ENCODE measurements at places on chromosomes 6 and 20.
A peak's percentile ranks its signal among the peaks of the same experiment; 100 is the strongest.

- DNase-seq: no peak
Measured at GRCh38 chr6:101517632-101518031, 124.1 kb downstream of the GRIK2 start.

GRCh38 chr6:6191476-6191875 lies 129.0 kb downstream of the F13A1 start:
- no peak for DNase-seq

DNA sequence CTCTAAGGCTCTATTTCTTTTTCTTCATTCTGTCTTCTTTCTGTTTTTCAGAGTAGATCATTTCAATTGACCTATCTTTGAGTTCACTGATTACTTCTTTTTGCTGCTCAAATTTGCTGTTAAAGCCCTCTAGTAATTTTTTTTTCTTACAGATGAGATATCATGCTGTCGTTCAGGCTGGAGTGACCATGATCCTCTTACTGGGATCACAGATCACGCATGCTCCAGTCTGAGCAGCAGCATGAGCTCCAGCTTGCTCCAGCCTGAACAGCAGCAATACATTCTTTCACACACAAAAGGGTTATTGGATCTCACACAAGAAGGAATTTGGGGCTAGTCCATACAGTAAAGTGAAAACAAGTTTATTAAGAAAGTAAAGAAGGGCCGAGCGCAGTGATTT lies 12.3 kb upstream of the TRIM38 start:
- DNase-seq: no peak

DNA sequence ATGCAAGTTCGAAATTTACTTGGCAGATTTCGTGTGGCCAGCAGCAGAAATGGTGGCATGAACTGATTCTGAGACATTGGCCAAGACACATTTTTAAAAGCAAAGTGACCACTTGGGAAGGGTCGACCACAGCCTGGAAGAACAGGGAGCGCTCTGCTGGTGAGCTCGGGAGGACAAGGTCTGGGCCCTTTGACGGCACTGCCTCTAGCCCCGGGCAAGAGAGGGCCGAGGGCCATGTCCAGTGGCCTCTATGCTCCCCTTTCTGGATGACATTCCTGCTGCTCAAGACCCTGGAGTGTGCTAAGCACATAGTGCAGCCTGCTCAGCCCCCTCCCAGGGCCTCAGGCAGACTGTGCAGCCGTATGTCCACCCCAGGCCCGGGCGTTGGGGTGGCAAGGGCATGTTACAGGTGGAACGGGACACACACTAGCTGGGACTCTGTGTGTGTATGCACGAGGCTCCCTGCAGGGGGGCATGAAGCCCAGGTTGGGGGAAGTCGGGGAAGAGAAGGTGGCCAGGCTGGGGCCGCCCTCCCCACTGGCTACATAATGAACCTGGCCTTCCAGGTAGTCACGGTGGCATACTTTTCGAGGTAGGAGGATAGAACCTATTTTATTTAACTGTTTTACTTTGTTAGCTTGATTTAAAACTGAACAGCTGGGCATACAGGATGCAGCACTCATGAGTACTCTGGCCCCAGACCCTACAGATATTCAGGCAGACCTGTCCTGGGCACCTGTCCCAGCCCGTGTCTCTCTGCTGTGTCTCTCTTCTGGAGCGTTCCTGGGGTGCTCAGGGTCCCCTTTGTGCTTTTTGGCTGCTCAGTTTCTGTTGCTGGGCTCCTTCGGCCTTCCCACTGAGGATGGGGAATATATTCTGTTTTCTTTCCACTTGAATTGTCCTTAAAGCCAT lies 6.4 kb downstream of the SYNJ2 start:
- no peak for DNase-seq

GRCh38 chr6:144013486-144013909 lies 5.4 kb upstream of the PLAGL1 start:
- peak; percentile 45 for DNase-seq

- no peak for DNase-seq
Measured at GRCh38 chr6:16743664-16744210, 17.5 kb downstream of the ATXN1 start.

- DNase-seq: no peak
Measured at GRCh38 chr20:49909499-49910339, 5.6 kb downstream of the SPATA2 start.

GRCh38 chr6:151119823-151120524 lies 119.8 kb upstream of the AKAP12 start:
- no peak for DNase-seq

DNA sequence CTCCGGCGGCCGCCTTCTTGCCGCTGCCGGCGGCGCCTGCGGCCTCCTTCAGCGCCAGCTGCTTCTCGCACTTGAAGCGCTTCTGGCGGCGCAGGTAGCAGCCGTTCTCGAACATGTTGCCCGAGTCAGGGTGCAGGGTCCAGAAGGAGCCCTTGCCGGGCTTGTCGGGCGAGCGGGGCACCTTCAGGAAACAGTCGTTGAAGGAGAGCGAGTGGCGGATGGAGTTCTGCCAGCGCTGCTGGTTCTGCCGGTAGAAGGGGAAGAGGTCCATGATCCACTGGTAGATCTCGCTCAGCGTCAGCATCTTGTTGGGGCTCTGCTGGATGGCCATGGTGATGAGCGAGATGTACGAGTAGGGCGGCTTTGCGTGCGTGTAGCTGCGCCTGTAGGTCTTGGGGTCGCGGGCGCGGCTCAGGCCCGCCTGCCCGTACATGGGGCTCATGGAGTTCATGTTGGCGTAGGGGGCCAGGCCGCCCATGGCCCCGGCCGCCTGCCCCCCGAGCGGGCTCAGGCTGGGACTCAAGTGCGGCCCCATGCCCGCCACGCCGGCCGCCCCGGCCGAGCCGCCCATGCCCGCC lies 1.9 kb downstream of the FOXA2 start:
- DNase-seq: no peak

- DNase-seq: no peak
Measured at GRCh38 chr20:24991897-24992486, 559 bp downstream of the APMAP start.
